ENCODE measurements at places on chromosomes 6 and 20. TPM values are rescaled to one million over a fixed set of nuclear protein-coding genes. Genes with fewer than 3 reads are reported as not detected.
A peak's percentile ranks its signal among the peaks of the same experiment; 100 is the strongest.

The POLR3F gene
- total RNA-seq, result 9.7 TPM

The ALDH8A1 gene
- total RNA-seq, result 2.0 TPM

The BANF2 gene
- not detected for total RNA-seq

The EYS gene
- total RNA-seq, result under 0.01 TPM

The FOXF2 gene
- not detected for total RNA-seq

The KCNK16 gene
- not detected for total RNA-seq

The ZNF311 gene
- total RNA-seq, result 1.8 TPM

The SERAC1 gene
- 8.7 TPM for total RNA-seq

The ME1 gene
- total RNA-seq, result 2.0 TPM

The HCRTR2 gene
- total RNA-seq, result not detected

DNA sequence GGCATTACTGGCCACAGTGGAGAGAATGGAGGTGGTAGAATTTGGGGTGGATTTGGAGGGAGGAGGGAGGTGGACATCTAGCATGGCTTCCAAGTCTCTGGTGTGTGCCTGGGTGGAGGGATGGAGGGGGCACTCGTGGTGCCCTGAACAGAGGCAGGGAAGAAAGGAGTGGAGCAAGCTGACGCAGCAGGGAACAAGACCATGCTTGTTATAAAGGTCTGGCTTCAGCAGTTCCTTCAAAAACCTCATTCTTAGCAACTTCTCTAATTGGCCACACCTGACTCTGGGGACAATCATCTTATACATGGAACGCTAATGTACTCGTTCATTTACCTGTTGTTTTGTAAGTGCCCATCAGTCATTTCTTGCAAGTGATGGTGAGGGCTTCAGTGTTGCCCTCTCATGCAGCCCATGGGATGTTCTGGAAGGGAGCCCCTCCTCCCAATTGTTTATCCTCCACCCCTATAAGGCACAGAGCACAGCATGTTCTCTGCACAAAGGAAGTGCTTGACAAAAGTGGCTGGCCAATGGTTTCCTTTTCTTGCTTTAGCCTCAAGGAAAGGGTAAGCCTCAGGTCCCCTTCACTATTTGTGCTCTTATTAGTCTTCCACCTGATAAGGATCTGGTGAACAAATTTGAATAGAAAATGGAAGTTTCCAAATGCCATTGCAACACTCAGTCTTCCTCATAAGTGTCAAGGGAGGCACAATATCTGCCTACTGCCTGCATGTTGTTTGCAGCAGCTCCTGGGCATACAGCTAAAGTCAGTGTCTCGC is 39.3 kb downstream of the GFOD1 start:
- DNase-seq, result peak; percentile 21

GRCh38 chr6:52299653-52300052 is 15.1 kb upstream of the MCM3 start:
- no peak for DNase-seq

- no peak for DNase-seq
Measured at GRCh38 chr6:34834789-34835518, 43.1 kb downstream of the BLTP3A start.

DNA sequence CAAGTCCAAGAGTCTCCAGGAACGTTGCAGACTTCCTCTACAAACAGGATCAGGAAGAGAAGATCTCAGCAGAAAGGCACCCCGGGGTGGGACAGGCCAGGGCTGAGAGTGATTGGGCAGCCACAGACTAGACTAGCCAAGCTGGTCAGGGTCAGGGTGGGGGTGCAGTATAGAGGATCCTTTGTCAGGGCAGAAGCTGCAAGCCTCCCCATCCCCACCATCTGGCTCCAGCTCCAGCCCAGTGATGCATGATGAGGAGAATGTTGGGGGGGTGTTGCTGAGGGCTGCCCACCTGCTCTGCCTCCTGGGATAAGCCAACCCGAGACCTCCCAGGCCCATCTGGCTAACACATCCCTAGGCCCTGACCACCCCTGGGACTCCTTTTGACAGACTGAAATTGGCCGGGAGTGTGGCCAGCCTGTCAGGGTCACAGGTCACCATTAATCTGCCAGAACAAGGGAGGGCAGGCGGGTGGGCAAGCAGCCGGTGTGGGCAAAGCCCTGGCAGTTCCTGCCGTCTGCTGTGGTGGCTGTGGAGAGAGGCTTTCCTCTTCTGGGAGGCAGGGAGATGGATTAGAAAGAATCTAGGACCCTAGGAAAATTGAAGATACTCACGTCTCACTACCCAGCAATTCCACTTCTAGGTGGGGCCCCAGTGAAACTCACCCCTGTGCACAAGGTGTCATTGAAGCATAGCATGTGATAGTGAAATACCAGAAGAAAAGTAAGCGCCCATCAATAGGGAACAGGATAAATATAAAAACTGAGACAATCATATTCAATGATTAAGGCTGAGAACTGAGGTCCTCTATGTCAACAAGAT is 22.1 kb upstream of the SNTA1 start:
- no peak for DNase-seq

- no peak for DNase-seq
Measured at GRCh38 chr6:147935656-147936055, 407.0 kb upstream of the SASH1 start.

- DNase-seq, result no peak
Measured at GRCh38 chr6:3939964-3940363, 90.8 kb downstream of the FAM50B start.

DNA sequence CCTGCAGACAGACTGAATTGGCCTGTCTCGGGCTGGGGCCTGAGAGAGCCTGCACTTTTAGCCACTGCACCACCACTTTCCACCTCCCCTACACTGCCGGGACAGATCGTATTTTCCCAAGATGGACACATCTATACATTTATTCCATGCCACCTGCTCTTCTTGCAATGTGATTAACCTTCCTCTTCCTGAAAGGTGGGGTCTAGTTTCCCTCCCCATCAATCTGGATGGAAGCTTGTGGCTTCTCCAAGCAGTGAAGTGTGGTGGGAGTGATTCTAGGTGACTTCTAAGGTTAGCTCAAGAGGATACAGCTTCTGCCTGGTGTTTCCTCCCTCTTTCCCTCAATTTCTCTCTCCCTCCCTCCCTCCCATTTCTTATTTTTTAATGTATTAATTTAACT is 150.3 kb upstream of the PROKR2 start:
- no peak for DNase-seq

- no peak for DNase-seq
Measured at GRCh38 chr20:24131684-24132083, 143.1 kb upstream of the GGTLC1 start.

DNA sequence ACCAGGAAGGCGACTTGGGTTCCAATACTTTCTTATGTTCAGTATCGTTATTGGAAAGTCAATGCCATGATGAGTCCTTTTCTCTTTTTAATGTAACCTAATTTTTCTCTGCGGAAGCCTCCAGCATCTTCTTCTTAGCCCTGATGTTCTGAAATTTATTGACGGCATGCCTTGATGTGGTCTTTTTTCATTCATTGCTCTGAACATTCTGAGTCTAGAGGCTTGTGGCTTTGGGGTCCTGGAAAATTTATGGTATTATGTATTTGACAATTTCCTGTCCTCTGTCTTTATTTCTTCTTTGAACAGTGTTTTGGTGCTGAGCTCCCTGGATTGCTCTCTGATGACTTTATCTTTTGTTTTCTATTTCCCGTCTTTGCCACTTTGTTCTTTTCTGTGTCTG is 28.7 kb upstream of the MAS1 start:
- DNase-seq, result no peak
